ENCODE measurements at places on chromosomes 7 and 10. TPM values are rescaled to one million over a fixed set of nuclear protein-coding genes. Genes with fewer than 3 reads are reported as not detected.

DNA sequence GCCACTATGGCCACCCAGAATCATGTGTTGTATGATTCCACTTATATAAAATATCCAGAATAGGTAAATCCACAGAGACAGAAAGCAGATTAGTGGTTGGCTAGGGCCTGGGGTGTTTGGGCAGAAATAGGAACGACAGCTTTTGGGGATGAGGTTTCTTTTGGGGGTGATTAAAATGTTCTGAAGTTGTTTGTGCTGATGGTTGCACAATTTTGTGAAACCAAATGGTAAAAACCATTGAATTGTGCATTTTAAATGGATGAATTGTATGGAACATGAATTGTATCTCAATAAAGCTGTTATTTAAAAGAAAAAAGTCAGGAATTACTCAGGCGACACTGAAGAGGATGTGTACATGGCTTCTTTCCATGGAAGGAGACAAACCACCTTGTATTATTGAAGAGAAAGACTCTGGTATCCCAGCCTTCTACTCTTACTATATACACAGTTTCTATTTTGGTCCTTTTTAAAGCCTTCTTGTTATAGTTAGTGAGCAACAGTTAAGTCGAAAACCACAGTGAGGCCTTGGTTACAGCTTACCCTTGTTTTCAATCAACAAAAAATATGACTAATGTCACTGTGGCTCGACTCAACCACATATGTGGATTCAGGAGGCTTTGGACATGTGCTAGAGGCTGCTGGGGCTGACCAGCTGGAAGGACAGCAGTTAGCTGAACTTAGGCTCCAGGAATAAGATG, 57.1 kb upstream of the KMT2E start:
- no peak for DNase-seq

DNA sequence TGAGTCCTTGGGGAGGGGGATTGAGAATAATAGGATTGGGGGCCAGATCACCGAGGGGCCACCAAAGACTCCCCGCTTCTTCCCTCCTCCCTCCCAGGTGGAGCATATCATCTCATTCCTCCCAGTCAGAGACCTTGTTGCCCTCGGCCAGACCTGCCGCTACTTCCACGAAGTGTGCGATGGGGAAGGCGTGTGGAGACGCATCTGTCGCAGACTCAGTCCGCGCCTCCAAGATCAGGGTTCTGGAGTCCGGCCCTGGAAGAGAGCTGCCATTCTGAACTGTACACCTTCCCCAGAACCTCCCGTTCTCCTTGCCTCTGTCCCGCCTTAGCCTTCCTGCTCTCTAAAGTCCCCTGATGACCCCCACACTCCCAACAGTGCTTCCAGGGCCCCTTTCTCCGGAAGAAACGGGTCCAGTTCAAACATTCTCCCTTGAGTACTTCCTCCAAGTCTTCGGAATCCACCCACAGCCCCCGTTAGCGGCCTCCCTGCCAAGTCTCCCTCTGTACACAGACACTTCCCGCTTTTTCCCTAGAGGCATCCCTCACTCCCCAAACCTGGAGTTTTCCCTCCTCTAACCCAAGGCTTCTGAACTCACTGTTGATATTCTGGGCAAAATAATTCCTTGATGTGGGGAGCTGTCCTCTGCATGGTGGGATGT, 4.1 kb downstream of the FBXO24 start:
- peak; percentile 52 for DNase-seq

- DNase-seq, result no peak
Measured at GRCh38 chr7:151549644-151550043, 29.9 kb upstream of the RHEB start.

GRCh38 chr7:146129296-146129695, 12.7 kb downstream of the CNTNAP2 start:
- no peak for DNase-seq

DNA sequence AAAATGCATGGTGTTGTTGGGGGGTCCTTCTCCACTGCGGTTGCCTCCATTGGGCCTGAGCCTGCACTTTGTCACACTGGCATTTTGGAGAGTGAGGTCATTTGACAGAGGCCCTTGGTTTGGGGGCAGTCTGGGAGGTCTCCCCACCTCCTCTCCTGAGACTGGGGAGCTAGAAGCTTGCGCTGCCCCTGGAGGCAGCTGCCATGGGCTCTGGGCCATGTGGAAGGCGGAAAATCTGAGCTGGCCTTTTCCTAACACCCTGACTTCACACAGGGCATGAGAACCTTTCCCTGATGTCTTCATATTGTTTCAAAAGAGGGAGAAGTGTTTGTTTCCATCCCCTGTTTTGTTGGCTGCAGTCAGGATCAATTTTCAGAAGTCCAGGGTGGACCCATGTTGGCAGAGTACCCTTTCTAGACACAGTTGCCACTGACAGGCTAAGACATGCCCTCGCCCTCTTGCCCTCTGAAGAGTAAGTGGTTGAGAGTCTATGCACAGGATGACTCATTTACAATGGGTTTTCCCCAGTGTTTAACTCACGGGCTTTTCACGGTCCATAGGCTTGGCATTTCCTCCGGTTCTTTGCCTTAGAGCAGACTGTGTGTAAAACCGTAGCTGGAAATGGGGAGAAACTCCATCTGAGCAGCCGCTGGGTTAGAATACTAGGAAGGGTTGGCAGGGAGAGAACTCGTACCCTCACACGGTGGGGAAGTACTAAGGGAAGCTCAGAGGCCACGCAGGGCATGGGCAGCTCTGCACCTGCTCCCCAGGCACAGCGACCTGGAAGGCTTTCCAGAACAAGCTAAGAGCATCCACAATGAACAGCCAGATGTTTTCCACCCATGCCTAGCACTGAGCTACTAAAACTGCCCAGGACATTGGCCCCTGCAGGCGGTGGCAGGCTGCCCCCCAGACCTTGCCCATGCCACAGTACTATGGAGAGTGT, 655.0 kb downstream of the SDK1 start:
- DNase-seq, result no peak

CLDN3 gene
- 11.8 TPM for total RNA-seq

All from upper lobe of right lung (tissue), 1 donor.